ENCODE measurements at places on chromosomes 13 and 19.

DNA sequence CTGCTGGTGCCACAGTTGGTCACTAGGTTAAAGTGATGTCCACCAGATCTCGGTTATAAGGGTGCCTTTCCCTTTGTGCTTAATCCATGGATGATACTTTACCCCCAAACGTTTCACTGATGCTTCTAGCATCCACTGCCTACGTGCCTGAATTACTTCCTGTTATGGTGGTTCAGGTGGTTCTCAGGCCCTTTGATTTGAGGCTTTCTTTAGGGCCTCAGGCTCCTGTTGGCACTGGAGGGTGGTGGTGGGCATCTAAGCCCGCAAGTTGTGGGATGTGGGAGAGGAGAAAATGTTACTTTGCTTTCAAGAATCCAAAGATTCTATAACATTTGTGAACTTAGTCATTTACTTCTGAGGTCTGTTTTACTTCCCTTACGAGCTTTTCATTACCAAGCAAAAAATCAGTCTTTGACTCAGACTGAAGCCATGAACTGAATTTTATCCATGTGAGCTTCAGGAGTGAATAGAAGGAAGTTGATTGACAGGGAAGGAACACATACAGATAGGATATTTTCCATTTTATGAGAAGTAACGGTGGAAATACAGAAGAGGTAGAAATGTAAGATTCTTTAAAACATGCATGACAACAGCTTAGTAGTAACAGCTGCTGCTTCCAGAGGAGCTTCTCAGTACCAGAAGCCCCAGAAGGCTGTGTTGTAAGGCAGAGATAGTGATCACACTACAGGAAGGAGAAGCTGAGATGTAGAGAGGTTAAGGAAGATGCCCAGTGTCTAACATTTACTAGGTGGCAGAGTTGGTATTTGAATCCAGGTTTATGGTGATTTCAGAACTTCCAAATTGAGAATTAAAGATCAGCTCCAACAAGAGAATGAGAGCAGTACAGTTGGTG, 65.0 kb downstream of the ARHGEF7 start:
- DNase-seq, result peak; percentile 42

GRCh38 chr13:59299584-59299983, 864.1 kb downstream of the DIAPH3 start:
- DNase-seq, result no peak

DNA sequence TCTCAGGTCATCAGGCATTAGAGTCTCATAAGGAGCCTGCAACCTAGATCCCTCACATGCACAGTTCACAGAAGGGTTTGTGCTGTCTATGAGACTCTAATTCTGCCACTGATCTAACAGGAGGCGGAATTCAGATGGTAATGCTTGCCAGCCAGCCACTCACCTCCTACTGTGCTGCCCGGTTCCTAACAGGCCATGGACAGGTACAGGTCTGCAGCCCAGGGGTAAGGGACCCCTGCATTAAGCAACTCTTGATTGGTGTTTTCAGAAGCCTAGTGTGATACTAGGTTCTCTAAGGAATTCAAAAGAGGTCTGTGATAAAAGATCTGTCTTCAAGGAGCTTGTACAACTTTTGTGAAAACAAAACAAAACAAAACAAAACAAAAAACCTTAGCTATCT, 31.1 kb downstream of the CAB39L start:
- no peak for DNase-seq

DNA sequence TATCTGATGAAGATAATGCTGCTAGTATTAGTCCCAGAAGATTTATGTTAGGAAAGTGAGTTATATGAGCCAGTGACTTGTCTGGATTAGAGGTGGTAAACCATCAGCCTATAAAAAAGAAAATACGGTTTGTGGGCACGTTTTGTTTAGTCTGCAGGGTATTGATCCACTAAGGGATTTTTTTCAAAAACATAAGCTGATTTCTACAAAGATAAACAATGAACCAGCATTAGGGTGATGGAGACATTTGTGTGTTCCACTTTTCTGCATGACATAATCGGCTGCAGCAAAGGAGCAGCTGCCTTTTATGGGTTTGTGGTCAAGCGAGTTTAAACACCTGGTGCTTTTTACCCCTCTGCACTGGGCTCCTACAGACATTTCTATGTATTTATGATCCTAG, 836.4 kb upstream of the GPC6 start:
- no peak for DNase-seq

- DNase-seq, result no peak
These were observed 2.8 kb downstream of the GRK1 start for GRCh38 chr13:113669755-113670341.

- DNase-seq, result peak; percentile 99
These were observed 195.6 kb downstream of the GGACT start for GRCh38 chr13:100392709-100393630.

DNA sequence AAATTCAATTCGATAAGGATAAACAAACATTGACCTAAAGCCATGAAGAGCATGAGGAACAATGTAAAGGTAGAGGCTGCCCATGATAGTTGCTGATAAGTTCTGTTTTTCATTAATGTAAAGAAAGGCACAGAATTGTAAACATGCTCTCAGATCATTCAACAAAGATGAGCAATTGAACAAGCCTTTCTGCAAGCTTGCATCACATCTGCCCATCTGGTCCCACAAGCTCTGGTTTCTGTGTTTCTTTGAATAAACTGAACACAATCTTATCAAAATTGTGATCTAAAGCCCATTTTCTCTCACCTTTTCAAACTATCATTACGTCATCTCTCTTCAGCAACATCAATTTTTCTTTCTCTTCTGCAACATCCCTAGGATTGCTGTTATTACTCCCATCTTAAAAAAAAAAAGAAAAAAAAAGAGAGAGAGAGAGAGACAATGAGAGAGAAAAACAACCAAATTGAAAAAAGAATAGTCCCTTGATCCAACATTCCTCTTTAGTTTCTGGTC, 487.2 kb upstream of the GPC6 start:
- no peak for DNase-seq

DNA sequence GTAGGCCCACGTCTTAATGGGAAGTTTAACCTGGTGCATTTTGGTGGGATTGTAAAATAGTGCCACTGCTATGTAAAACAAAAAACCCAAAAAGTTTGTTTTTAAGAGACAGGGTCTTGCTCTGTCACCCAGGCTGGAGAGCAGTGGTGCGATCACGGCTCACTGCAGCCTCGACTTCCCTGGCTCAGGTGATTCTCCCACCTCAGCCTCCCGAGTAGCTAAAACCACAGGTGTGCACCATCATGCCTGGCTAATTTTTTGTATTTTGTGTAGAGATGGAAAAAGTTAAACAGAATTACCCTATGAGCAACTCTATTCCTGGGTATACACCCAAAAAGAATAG, 820 bp upstream of the REXO1 start:
- DNase-seq, result no peak

GRCh38 chr19:28065026-28065425, 1147.9 kb downstream of the UQCRFS1 start:
- DNase-seq, result no peak

GRCh38 chr19:17963936-17964691, 2.8 kb upstream of the KCNN1 start:
- no peak for DNase-seq

- no peak for DNase-seq
These were observed 131.6 kb downstream of the SOX1 start for GRCh38 chr13:112198396-112199010.

- no peak for DNase-seq
These were observed 11.6 kb upstream of the ZNF536 start for GRCh38 chr19:30360376-30361106.

- DNase-seq, result no peak
These were observed 20.2 kb downstream of the CHAMP1 start for GRCh38 chr13:114334305-114335053.

GRCh38 chr13:97889803-97890202, 63.7 kb upstream of the IPO5 start:
- peak; percentile 70 for DNase-seq

- DNase-seq, result no peak
These were observed 202.6 kb upstream of the SOX21 start for GRCh38 chr13:94914895-94915294.

GRCh38 chr13:35617420-35617819, 140.9 kb upstream of the MAB21L1 start:
- DNase-seq, result no peak

- DNase-seq, result no peak
These were observed 24.7 kb upstream of the EIF3G start for GRCh38 chr19:10144361-10144760.

DNA sequence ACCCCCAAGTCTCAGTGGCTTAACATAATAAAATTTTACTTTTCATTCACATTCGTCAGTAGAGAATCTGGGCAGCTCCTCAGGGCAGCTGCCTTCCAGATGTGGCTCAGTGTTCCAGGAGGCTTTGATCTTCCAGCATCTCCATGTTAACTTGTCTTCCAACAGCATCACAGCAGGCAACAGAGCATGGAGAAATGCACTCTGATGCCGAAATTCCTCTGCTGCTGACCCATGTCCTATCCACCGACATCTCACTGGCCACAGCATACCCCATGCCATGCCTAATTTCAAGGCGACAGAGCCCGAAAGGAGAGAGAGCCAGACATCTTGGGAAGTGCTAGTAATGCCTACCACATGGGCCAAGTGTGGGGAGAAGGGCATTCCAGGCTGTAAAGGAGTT, 64.9 kb upstream of the MEDAG start:
- DNase-seq, result peak; percentile 19

DNA sequence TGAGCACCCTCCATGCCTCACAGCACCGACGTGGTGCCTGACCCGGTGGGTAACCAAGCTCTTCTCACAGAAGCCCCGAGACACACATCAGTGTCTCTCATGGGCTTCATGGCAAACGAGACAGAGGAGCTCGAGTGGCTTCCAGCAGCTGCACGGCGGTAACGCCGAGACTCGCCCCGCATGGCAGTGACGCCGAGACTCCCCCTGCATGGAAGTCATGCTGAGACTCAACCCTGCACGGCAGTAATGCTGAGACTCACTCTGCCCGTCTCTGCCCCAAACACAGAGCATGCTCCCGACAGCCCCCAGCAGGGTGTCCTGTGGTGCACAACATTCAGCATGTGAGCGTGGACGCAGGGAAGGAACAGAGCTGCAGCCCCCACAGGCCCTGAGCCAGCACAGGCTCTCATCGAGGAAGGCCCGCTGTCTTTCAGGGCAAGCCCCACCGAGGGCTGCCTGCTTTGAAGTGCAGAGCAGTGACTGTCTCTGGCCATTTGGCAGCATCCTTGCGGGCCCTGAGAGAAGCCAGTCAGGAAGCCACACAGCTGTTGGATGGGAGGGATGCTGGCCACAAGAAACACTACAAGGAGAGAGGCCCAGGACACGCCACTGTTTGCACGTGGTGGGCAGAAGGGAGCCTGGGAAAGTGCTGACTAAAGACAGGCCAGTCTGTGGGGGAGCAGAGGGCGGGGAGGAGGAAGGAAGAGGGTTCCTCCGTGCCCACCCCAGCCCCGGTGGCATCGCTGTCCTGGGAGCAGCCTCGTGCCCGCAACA, 9.5 kb downstream of the GAS6 start:
- DNase-seq, result no peak

- no peak for DNase-seq
These were observed 96.6 kb upstream of the LSM14A start for GRCh38 chr19:34075661-34076091.

DNA sequence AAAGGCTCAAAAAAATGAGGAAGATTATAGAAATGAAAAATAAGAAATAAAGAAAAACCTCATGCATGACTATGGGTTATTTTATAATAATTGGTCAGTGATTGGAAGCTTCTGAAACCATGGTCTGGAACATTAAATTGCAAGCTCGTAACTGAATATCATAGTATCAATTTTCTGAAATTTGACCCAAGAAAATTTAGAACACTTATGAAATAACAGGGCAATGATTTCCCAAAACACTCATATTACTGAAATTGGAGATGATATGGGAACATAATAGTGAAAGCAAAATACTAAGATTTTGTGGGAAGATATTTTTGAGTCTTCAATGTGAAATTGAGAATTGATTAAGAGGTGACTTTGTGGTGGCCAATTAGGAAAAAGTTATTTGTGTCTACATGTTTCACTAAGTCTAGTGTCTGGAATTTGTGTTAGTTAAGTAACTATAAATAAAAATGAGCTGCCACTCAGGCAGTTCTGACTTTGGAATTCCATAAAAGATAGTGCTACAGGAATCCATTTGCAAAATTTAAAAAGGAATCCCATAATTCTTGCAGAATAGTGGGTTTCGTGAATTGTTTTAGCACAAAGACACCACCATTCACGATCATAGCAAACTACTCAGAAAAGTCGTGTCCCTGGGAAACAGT, 603.0 kb downstream of the LMO7 start:
- DNase-seq, result peak; percentile 61
